ENCODE measurements at places on chromosomes 6 and 20.

- no peak for DNase-seq
- peak overlapping the region; percentile 30 for H3K27ac ChIP-seq
- H3K4me3 ChIP-seq, result peak overlapping the region; percentile 72
- H3K4me1 ChIP-seq, result peaks cover 13% of the 10 kb centered on the region
These were observed 665 bp downstream of the RRAGD start for GRCh38 chr6:89411145-89412070.

- peaks cover 3% of the 10 kb centered on the region for H3K36me3 ChIP-seq
- H3K27ac ChIP-seq, result peak overlapping the region; percentile 88
- no peaks in the 10 kb centered on the region for H3K27me3 ChIP-seq
- no peak for DNase-seq
These were observed 82.6 kb upstream of the SPTLC3 start for GRCh38 chr20:12925863-12926793.

- no peak for DNase-seq
- no peak overlapping the region for H3K27ac ChIP-seq
- H3K4me3 ChIP-seq, result no peak overlapping the region
- H3K27me3 ChIP-seq, result peaks cover 4% of the 10 kb centered on the region
These were observed 91.5 kb upstream of the E2F3 start for GRCh38 chr6:20310185-20310584.

GRCh38 chr6:53741034-53741823, 53.6 kb upstream of the LRRC1 start:
- H3K36me3 ChIP-seq, result peaks cover 12% of the 10 kb centered on the region
- no peaks in the 10 kb centered on the region for H3K27me3 ChIP-seq
- H3K27ac ChIP-seq, result no peak overlapping the region
- H3K4me3 ChIP-seq, result no peak overlapping the region

GRCh38 chr6:16162003-16162402, 33.1 kb downstream of the MYLIP start:
- no peak overlapping the region for H3K27ac ChIP-seq
- peaks cover 42% of the 10 kb centered on the region for H3K4me1 ChIP-seq
- no peaks in the 10 kb centered on the region for H3K36me3 ChIP-seq
- H3K27me3 ChIP-seq, result peaks cover 8% of the 10 kb centered on the region
- no peak overlapping the region for H3K4me3 ChIP-seq

- peaks cover 4% of the 10 kb centered on the region for H3K36me3 ChIP-seq
- peaks cover 7% of the 10 kb centered on the region for H3K27me3 ChIP-seq
These were observed 223.7 kb downstream of the GMDS start for GRCh38 chr6:2021713-2022125.

GRCh38 chr6:33830635-33831240, 26.9 kb upstream of the MLN start:
- H3K4me3 ChIP-seq, result no peak overlapping the region
- H3K4me1 ChIP-seq, result no peaks in the 10 kb centered on the region
- peaks cover 29% of the 10 kb centered on the region for H3K27me3 ChIP-seq
- no peak overlapping the region for H3K27ac ChIP-seq

GRCh38 chr6:144155529-144155928, 5.2 kb downstream of the STX11 start:
- no peak overlapping the region for H3K4me3 ChIP-seq
- H3K4me1 ChIP-seq, result peaks cover 62% of the 10 kb centered on the region
- no peak for DNase-seq
- H3K27me3 ChIP-seq, result peaks cover 19% of the 10 kb centered on the region
- H3K36me3 ChIP-seq, result no peaks in the 10 kb centered on the region

DNA sequence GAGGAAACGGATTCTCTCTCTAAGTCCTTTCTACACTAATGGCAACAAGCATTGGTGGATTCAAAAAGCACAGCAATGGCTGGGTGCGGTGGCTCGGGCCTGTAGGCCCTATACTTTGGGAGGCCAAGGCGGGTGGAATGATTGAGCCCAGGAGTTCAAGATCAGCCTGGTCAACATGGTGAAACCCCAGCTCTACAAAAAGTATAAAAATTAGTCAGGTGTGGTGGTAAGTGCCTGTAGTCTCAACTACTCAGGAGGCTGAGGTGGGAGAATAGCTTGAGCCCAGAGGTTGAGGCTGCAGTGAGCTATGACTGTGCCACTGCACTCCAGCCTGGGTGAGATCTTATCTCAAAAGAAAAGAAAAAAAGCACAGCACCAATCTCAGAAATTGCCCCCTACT, 19.3 kb downstream of the PAQR8 start:
- no peaks in the 10 kb centered on the region for H3K4me1 ChIP-seq
- no peaks in the 10 kb centered on the region for H3K27me3 ChIP-seq
- peaks cover 9% of the 10 kb centered on the region for H3K36me3 ChIP-seq
- DNase-seq, result no peak
- H3K4me3 ChIP-seq, result no peak overlapping the region

- no peak for DNase-seq
- H3K36me3 ChIP-seq, result peaks cover 7% of the 10 kb centered on the region
- H3K4me3 ChIP-seq, result no peak overlapping the region
These were observed 5.3 kb downstream of the ANKRD6 start for GRCh38 chr6:89438248-89438647.

GRCh38 chr6:119915971-119916370, 566.4 kb upstream of the MAN1A1 start:
- H3K27ac ChIP-seq, result no peak overlapping the region
- H3K4me1 ChIP-seq, result no peaks in the 10 kb centered on the region
- H3K36me3 ChIP-seq, result peaks cover 10% of the 10 kb centered on the region
- no peak for DNase-seq

GRCh38 chr6:45617441-45617840, 239.7 kb upstream of the SUPT3H start:
- no peak overlapping the region for H3K27ac ChIP-seq
- no peak for DNase-seq
- H3K36me3 ChIP-seq, result no peaks in the 10 kb centered on the region
- H3K4me1 ChIP-seq, result peaks cover 33% of the 10 kb centered on the region
- no peak overlapping the region for H3K4me3 ChIP-seq

GRCh38 chr6:30741063-30741779, 1.3 kb downstream of the FLOT1 start:
- peaks cover 40% of the 10 kb centered on the region for H3K4me1 ChIP-seq
- peak overlapping the region; percentile 97 for H3K4me3 ChIP-seq
- peak overlapping the region; percentile 95 for H3K27ac ChIP-seq
- DNase-seq, result no peak
- peaks cover 29% of the 10 kb centered on the region for H3K36me3 ChIP-seq

DNA sequence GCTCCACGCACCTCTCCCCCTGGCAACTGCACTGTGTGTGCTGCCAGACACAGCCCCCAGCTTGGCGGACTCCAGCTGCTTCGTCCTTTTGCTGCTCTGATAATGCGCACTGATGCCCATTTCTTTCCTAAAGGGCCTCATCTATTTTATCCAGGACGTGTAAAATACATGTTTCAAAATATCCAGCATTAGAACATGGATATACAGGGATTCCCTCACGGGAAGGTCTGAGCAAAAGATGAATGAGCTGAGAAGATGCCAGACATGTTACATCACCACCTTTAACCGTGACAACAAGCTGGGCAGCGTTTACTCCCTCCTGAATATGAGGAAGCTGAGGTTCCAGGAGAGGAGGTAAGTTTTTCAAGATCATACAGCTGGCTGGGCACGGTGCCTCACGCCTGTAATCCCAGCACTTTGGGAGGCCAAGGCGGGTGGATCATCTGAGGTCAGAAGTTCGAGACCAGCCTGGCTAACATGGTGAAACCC, 32.8 kb downstream of the TNXB start:
- peak overlapping the region; percentile 91 for H3K27ac ChIP-seq
- H3K4me3 ChIP-seq, result no peak overlapping the region
- peaks cover 36% of the 10 kb centered on the region for H3K4me1 ChIP-seq
- DNase-seq, result no peak
- no peaks in the 10 kb centered on the region for H3K36me3 ChIP-seq

DNA sequence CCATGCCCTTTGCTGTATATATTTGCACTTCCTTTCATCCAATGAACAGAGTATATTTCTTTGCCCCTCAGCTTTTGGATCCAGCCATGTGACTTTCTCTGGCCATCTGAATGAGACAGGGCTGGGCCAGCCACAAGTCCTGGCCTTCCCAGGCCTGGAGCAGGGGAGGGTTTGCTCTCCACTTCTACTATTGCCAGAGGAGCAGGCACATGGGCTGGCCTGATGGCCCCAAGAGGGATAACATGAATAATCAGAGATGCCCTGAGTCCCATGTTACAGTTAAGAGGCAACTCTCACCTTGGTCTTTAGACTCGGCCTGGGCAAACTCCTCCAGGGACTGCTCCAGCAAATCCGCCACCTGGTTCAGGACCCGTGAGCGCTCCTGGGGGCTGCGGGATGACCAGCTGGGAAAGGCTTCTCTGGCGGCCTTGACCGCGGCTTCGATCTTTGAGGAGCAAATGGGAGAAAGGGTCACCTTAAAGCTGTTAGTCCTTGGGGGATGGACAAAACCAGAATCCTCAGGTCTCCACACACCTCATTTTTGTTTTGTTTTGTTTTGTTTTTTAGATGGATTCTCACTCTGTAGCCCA, 6.3 kb downstream of the ALDH8A1 start:
- H3K4me1 ChIP-seq, result peaks cover 6% of the 10 kb centered on the region
- H3K27me3 ChIP-seq, result no peaks in the 10 kb centered on the region
- no peak for DNase-seq
- H3K36me3 ChIP-seq, result no peaks in the 10 kb centered on the region

DNA sequence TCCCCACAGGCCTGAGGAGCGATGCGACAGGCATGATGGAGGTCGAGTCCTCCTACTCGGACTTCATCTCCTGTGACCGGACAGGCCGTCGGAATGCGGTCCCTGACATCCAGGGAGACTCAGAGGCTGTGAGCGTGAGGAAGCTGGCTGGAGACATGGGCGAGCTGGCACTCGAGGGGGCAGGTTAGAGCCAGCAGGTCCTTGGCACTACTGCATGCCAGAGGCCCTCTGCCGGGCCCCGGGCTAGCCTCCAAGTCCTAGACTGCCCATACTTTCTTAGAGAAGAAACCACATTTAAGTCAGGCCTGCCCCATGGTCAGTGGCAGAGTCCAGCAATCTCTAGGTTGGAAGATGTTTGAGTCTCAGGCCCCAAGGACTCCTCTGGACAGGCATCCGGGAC, 32.1 kb downstream of the PKIG start:
- peak overlapping the region; percentile 37 for H3K27ac ChIP-seq
- no peak overlapping the region for H3K4me3 ChIP-seq
- no peak for DNase-seq
- H3K4me1 ChIP-seq, result peaks cover 5% of the 10 kb centered on the region

DNA sequence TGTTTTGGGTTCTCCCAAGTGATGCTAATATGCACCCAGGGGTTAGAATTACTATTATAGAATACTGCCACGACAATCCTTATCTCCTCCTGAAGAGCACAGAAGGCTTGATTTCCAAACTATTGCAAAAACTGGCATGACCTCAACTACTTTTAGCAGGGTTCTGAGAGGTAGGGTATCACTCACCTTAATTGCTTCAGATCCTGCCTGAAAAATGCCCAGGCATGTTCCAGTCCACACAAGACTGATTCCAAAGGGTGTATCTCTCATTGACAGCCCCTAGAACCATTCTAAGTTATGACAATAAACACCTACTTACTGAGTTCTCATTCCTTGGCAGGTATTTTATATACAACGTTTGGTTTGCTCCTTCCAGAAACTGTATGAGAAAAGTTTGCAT, 5.0 kb upstream of the DSE start:
- H3K36me3 ChIP-seq, result peaks cover 2% of the 10 kb centered on the region
- H3K4me3 ChIP-seq, result no peak overlapping the region
- no peak overlapping the region for H3K27ac ChIP-seq
- no peaks in the 10 kb centered on the region for H3K27me3 ChIP-seq
- peaks cover 23% of the 10 kb centered on the region for H3K4me1 ChIP-seq

- H3K4me1 ChIP-seq, result peaks cover 50% of the 10 kb centered on the region
- no peak for DNase-seq
- peak overlapping the region; percentile 68 for H3K27ac ChIP-seq
- no peak overlapping the region for H3K4me3 ChIP-seq
These were observed 36.1 kb downstream of the CTNNBL1 start for GRCh38 chr20:37729909-37730308.

- H3K27ac ChIP-seq, result no peak overlapping the region
- H3K36me3 ChIP-seq, result peaks cover 10% of the 10 kb centered on the region
- peaks cover 4% of the 10 kb centered on the region for H3K4me1 ChIP-seq
- H3K4me3 ChIP-seq, result no peak overlapping the region
- H3K27me3 ChIP-seq, result no peaks in the 10 kb centered on the region
These were observed 41.3 kb upstream of the TRAF3IP2 start for GRCh38 chr6:111646942-111647341.

- peaks cover 17% of the 10 kb centered on the region for H3K27me3 ChIP-seq
- H3K27ac ChIP-seq, result no peak overlapping the region
- no peaks in the 10 kb centered on the region for H3K4me1 ChIP-seq
- no peak for DNase-seq
- no peaks in the 10 kb centered on the region for H3K36me3 ChIP-seq
These were observed 14.9 kb downstream of the NT5E start for GRCh38 chr6:85464722-85465150.

- peak overlapping the region; percentile 79 for H3K4me3 ChIP-seq
- H3K27ac ChIP-seq, result peak overlapping the region; percentile 94
- H3K27me3 ChIP-seq, result peaks cover 70% of the 10 kb centered on the region
- no peaks in the 10 kb centered on the region for H3K36me3 ChIP-seq
- H3K4me1 ChIP-seq, result peaks cover 36% of the 10 kb centered on the region
These were observed 3.4 kb upstream of the HEY2 start for GRCh38 chr6:125746019-125746414.

DNA sequence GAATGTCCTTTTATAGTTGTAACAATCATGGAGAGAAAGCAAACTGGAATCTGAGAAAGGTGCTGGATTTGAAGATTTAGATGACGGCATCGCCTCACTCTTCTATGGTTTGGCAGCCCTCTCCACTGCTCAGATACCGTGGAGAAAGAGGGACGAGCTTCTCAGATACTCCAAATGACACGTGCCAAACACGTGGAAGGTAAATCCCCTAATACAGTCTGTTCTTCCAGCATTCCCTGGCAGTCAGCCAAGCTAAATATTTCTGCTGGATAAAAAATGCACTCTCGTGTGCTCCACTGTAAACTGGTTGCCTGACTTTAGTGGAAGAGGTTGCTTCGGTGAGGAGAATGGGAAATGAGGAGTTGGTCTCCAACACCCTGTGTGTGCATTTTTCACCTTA, 16.7 kb upstream of the PRDM1 start:
- peaks cover 78% of the 10 kb centered on the region for H3K27me3 ChIP-seq
- H3K27ac ChIP-seq, result peak overlapping the region; percentile 67
- H3K4me3 ChIP-seq, result no peak overlapping the region
- H3K4me1 ChIP-seq, result peaks cover 11% of the 10 kb centered on the region

DNA sequence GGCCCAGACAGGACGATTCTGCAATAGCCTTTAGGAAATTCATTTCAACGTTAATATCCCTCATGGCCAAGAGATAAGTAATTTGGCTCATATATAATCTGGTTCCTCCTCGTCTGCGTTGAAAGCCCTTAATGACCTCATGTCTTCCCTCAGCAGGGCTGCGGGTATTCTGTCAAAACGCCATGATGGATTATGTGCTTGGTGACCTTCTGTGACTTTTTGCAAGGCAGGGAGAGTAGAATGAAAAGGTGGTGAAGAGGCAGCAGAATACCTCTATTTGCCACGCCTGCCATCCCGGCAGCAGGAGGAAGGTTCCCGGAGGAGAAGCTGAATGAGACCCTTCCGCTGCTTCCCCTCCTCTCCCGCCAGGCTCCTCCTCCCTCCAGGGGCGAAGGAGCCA, 41.1 kb upstream of the SPACA1 start:
- no peak overlapping the region for H3K27ac ChIP-seq
- H3K36me3 ChIP-seq, result no peaks in the 10 kb centered on the region
- H3K4me3 ChIP-seq, result peak overlapping the region; percentile 41
- no peak for DNase-seq
- peaks cover 25% of the 10 kb centered on the region for H3K4me1 ChIP-seq
- H3K27me3 ChIP-seq, result peaks cover 3% of the 10 kb centered on the region

GRCh38 chr6:84671183-84671582, 93.2 kb downstream of the TBX18 start:
- no peak overlapping the region for H3K4me3 ChIP-seq

All from mesothelial cell of epicardium (in vitro differentiated cells).